Fibroblast of skin of right biceps (primary cell): ENCODE measurements at places on chromosomes 5 and 9.
A peak's percentile ranks its signal among the peaks of the same experiment; 100 is the strongest.

DNA sequence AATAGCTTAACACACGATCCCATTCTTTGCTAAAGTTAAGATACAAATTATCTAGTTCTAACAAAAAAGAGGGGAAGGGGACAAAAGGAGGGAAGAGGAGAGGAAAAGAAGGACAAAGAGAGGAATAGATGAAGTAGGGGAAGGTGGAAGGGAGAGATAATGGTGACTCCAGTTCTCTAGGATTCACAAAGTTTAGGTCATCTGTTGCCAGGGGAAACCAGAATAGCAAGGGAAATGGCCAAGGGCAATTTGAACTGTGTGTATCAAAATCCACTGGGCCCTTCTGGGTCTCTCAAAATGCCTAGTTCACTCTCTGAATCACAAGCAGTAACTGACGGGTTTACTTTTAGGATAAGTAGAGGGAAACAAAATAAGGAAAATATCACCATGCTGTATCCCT, 7.6 kb downstream of the SLC24A2 start:
- DNase-seq, result no peak

DNA sequence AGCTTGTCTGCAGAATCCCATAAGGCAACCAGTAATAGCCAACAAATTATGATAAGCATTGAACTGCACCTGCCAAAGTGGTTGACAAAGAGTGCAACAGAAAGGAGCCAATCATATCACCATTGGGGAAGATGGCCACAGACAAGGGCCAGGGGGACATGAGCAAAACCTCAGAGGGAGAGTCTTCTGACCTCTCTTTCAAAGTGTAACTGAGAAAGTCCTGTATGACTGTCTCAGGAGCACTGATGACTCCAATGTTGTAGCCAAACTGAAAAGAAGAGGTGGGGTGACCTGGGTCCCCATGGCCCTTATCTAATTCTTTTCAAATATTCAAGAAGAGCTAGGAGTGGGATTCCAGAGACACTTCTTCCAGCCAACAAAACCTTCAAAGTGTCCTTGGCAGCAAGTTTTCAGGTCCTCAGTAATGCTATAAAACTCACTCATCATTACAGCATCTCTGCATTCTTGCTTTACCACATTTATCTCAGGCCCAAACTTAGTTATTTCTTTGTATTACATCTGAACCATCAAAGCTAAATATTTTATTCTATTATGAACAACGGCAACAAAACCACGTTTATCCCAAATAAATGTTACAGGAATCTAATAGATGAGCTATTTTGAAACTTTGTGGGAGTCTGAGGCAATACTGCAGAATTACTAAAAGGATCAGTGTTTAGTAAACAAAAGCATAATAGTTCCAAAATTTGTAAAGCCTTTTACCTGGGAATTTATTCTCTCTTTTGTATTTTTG, 24.4 kb downstream of the FBLL1 start:
- no peak for DNase-seq

DNA sequence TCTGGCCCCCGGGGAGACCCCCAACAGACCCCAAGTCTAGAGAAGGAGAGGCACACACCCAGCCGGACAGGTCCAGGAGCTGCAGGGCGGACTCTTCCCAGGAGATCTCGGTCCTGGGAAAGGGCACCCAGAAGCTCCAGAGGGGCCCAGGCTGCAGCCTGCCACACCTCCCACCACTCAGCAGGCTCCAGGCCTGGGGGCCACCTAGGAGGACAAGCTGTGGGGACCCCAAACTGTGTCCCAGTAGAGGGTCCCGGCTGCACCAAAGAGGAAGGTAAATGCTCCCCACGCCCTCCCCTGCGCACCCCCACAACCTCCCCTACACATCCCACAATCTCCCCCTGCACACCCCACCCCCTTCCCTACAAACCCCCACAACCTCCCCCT, 48.5 kb downstream of the PLEKHG4B start:
- no peak for DNase-seq

GRCh38 chr5:61534481-61535267, 202.6 kb downstream of the ZSWIM6 start:
- no peak for DNase-seq

- DNase-seq, result no peak
These were observed 432.5 kb upstream of the C9orf72 start for GRCh38 chr9:28005779-28006178.

- DNase-seq, result peak; percentile 31
These were observed 746 bp upstream of the NPM1 start for GRCh38 chr5:171386861-171387344.

GRCh38 chr5:37628876-37629275, 211.0 kb downstream of the GDNF start:
- no peak for DNase-seq

- peak; percentile 23 for DNase-seq
These were observed 56.6 kb downstream of the RGS3 start for GRCh38 chr9:113520109-113520642.

GRCh38 chr5:123907349-123907748, 395.4 kb downstream of the CSNK1G3 start:
- DNase-seq, result no peak

DNA sequence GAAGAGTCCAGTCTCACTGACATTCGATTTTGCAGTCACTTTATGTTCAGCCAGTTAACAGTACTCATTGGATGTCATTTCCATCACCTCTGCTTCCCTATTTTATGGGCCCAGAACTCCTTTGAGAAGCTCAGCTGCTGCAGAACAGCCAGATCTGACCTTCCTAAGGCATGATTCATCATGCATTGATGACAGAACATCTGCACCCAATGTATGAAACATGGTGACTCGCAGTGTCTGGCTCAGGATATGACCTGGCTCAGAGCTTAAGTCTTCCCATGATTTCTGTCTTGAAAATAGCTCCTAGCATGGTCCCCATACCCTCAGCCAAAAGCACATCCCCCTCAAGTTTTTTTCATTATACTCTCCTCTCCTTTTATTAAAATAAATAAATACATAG, 92.6 kb upstream of the TRIM32 start:
- DNase-seq, result peak; percentile 93

DNA sequence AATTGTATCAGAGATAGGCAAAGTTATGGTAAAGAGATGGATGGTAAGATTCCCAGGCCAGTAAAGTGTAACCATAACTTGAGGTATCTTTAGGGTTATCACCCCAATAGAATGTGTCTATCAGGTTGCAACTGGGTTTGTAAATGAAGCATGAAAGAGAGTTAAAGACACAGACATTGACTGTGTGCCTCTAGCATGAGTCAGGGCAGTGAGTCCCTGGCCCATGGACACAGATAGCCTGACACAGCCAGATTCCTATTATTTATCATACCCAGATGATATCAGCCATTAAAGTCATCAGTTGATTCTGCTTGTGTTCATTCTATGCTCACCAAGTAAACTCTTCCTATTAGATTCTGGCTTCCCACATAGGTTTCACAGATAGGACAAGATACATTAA, 33.5 kb upstream of the SNAPC3 start:
- no peak for DNase-seq

- no peak for DNase-seq
These were observed 2.2 kb downstream of the PPP2CA start for GRCh38 chr5:134223406-134224248.

GRCh38 chr9:4306066-4306776, 6.4 kb upstream of the GLIS3 start:
- peak; percentile 83 for DNase-seq

- no peak for DNase-seq
These were observed 5.4 kb downstream of the GOLM1 start for GRCh38 chr9:86093788-86094555.

GRCh38 chr9:89243296-89244061, 64.9 kb upstream of the SHC3 start:
- DNase-seq, result no peak

DNA sequence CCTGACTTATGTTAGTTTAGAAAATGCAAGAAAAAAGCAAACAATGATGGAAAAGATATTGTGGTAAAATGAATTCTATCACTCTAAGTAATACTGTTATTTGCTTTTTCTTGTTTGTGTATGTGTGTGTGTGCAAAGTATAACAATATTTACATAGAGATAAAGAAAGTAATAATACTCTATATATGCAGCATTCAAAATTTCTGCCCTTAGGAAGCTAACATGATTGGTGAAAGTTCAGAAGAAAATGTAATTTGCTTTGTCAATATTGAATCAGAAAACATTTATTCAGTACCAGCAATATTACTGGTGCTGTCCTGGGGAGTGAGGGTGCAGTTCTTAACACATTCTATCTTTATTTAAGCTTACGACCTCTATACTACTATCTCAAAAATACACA, 12.9 kb upstream of the PRDM9 start:
- no peak for DNase-seq

- DNase-seq, result no peak
These were observed 784.6 kb upstream of the ZNF608 start for GRCh38 chr5:125530833-125531615.

DNA sequence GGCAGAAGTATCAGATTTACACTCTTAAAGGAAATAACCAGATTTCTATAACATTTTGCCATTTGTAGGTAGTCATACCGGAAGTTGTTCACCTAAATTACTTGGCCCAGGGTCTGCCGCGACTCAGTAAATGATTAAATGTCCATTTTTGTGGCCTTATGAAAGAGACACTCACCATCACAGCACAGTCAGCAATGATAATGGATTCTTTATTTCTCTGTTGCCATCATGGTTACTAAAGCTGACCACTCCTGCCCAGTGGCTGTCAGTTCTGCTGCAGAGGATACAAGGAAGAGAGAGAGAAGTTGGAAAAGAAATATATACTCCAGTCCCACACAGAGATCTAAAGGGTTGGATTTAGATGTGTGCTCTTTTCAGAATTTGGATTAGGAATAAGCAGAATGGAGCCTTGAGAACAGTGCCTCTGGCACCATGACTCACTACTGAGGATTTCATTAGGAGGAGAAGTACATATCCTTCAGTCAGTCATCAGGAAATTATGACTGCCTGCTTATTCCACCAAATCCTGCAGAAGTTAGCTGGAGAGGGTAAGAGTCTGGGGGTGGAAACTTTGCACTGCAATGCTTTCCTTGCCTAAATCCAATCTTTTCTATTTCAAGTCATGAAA, 72.8 kb upstream of the EFNA5 start:
- DNase-seq, result peak; percentile 69

GRCh38 chr9:108671176-108671575, 184.6 kb downstream of the ACTL7B start:
- peak; percentile 80 for DNase-seq

GRCh38 chr9:86486891-86487837, 133.0 kb upstream of the TUT7 start:
- DNase-seq, result peak; percentile 76

DNA sequence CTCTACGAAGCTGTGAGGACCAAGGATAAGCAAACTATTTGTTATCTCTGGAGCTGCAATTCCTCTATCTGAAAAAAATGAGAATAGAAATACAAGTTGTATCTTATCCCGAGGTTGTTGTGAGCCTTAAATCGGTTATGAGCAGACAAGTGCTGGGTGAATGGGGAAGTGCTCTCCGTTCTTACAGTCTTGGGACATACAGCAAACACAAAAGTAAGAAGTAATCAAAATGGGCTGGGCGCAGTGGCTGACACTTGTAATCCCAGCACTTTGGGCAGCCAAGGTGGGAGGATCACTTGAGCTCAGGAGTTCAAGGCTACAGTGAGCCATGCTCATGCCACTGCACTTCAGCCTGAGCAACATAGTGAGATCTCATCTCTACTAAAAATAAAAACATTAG, 31.7 kb downstream of the ITK start:
- no peak for DNase-seq

GRCh38 chr9:70012569-70012968, 31.1 kb upstream of the MAMDC2 start:
- no peak for DNase-seq

GRCh38 chr9:75892216-75892911, 1.9 kb downstream of the PCSK5 start:
- DNase-seq, result peak; percentile 15

DNA sequence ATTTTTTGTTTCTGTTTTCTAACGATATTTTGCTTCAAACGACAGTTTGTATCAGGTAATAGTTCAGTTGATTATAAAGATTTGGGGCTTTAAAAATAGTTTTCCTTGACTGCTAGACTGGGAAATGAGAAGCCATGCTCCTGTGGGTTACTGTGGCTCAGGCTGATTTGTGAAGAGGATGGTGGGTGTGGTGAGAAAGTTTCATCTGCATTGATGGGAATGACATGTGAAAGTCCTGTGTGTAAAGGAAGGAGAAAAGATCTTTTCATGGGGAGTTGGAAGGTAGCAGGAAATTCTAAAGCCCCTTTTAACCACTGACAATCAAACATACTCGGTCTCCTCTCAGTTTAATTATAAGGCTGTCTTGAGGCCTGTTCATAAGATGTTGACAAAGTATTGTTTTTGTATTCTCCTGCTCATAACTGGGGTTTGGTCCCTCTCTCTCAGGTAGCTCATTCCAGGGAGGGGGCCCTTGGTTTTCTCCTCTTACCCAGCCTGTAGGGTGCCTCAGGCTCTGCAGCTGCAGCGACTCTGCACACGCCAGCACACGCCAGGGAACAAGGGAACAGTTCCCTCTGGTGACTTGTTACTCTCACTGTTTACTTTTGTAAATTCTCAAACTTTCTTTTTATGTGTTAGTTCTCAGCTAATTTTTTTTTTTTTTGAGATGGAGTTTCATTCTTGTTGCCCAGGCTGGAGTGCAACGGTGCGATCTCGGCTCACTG, 91.6 kb downstream of the CARTPT start:
- no peak for DNase-seq

DNA sequence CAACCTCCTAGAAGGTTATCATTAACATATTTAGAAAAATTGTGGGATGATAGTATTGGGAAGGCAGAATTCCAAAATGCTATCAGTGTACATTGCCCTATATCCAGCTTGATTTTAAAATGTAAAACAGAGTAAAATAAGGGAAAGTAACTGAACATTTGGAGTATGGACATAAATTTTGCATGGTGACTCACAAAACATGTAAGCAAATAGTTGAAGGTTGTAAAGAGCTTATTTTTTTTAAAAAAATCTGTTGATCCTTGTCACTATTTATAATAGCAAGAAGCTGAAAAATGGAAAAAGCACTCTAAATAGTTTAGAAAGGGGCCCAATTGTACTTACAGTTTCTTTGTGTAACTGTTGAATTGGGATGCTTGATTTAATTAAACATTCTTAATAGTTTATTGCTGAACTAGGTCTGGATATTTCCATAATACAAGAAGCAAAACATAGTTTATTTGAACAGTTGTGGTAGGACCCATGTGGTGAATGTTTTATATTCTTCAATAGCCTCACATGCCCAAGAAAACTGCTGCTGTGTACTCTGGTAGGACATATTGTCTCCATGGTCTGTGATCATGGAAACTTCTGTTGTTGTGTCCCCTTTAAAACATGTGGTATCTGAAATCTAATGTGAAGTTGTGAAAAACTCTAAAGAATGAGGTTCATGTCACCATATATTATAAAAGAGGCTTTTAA, 82.4 kb downstream of the NNT start:
- peak; percentile 17 for DNase-seq
